Activated CD4-positive, alpha-beta T cell treated with anti-CD3 and anti-CD28 coated beads, Interleukin-2, amount 50 U/mL, for 24 hours (primary cell): ENCODE measurements at places on chromosomes 2 and 18.

GRCh38 chr2:43292851-43293743 lies 66.7 kb upstream of the ZFP36L2 start:
- DNase-seq, result no peak

- no peak for DNase-seq
These were observed at the start of gene ERMN for GRCh38 chr2:157325786-157326185. Gene ERMN, minus strand, starts transcription at chr2:157325824. Its CDS starts 182 bp downstream, at chr2:157325642.

GRCh38 chr2:137670111-137670510 lies 294.2 kb upstream of the HNMT start:
- DNase-seq, result no peak

DNA sequence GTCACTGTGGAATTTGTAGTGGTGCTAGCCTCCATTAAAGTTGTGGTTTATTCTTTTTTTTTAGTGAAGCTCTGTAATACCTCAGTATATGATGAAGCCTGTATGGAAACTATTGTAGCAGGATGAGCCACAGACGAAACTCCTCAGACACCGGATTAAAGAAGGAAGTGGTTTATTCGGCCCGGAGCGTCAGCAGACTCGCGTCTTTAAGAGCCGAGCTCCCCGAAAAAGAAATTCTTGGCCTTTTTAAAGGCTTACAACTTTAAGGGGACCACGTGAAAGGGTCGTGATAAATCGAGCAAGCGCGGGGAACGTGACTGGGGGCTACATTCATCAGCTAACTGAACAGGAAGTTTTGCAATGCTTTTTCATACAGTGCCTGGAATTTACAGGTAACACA lies 8.1 kb upstream of the CCL20 start:
- DNase-seq, result no peak

DNA sequence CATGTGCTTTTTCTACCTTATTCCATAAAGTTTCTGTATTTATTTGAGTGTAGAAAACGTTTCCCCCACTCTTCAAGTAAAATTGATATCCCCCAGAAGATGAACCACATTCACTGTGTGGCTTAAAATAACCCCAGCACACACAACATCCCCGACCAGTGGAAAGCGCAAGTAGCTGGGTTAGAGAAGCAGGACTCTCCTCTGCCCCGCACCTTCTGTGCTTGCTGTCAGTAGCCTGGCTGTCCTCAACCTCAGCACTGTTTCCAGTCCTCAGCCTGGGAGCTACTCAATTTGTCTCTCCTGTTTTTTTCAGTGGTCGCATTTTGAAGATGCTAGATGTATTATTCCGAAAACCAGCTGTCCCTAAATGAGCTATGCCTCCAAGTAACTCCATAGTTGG lies 18.0 kb upstream of the ST8SIA3 start:
- no peak for DNase-seq

GRCh38 chr18:60452421-60452820 lies 79.8 kb upstream of the MC4R start:
- DNase-seq, result no peak

- no peak for DNase-seq
These were observed 24.7 kb upstream of the NRP2 start for GRCh38 chr2:205657579-205657978.

GRCh38 chr18:21904856-21905255 lies 164.3 kb downstream of the MIB1 start:
- DNase-seq, result no peak

- DNase-seq, result no peak
These were observed 971.3 kb upstream of the FAM98A start for GRCh38 chr2:34570266-34570872.

DNA sequence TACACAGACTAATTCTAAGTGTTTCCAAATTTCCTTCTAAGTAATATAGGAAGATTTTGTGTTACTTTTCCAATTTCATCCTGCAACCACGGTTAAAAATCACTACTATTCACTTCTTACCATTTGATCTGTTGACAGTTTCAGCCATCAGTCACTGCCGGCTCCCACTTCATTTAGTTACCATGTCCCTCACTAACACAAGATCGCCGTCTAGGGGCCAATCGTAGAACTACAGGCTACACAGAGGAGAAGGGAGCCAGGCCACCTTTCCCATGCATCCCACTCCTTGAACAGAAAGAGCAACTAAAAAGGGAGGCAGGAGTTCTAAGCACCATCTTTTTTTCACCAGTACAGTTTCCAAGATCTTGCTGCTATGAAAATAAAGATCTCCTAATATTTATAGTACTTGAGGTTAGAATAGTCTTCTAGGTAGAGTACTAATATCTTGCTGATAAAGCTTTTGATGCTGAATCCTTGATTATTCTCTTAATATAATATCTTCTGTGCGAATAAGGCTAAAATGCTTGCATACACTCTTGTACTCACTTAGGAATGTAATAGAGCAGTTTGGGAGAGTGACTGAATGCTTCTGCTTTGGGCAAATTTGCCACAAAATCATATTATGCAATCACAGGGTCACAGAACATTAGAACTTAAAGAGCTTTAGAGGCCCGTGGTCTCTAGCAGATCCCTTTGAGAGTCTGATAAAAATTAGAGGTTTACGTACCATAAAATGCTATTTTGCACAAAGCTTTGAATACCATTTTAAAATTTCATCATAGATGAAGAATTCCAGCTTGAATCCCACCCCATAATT lies 39.5 kb upstream of the CYP1B1 start:
- DNase-seq, result peak; percentile 72

DNA sequence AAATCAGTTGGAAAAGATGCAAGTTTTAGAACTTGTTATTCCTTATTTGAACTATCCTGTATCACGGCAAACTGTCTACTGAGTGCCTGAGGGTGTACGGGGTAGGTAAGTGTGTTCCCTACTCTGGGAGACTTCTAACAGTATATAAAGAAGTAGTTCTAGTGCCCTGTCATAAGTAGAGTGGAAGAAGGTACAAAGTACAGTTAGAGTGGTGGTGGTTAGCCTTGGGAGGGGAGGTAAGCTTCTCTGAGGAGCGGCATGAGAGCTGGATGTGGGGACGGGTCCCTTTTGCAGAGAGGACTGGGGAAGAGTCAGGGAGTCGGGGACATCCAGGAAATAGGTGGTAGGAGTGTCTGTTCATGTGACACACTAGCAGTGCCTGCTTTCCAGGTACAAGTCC lies 48.5 kb downstream of the DGKD start:
- DNase-seq, result no peak

- DNase-seq, result no peak
These were observed 174.9 kb downstream of the AGAP1 start for GRCh38 chr2:235668782-235669181.

GRCh38 chr18:48814490-48815178 lies 136.1 kb downstream of the SMAD7 start:
- DNase-seq, result no peak

DNA sequence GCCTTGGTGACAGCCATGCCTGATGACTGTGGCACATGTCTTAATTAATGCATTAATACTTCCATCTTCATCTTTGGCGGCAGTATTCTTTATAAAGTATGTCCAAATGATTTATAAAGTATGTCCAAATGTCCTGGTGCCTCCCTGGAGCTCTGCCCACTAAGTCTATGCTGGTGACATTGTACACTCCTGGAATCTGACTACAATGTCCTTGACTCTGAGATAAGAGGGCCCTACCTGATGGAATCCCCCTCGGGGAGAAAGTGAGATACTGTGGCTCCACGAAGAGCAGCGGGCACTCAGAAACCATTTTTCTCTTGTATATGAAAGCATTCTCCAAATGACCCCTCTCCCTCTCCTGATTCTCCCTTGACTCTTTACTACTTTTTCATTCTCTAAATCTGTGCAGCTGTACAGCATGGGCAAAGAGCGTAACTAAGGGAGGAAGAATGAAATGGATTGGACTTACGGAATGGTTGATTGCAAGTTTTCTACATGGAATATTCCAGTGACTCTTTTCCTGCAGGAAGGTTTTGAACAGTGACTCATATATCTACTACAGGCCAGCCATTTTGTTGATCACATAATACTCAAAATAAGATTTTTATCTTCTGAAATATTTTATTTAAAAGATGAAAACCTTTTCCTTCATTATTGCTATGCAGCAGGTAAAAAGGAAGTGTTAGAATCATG lies 17.3 kb downstream of the RAB12 start:
- no peak for DNase-seq

DNA sequence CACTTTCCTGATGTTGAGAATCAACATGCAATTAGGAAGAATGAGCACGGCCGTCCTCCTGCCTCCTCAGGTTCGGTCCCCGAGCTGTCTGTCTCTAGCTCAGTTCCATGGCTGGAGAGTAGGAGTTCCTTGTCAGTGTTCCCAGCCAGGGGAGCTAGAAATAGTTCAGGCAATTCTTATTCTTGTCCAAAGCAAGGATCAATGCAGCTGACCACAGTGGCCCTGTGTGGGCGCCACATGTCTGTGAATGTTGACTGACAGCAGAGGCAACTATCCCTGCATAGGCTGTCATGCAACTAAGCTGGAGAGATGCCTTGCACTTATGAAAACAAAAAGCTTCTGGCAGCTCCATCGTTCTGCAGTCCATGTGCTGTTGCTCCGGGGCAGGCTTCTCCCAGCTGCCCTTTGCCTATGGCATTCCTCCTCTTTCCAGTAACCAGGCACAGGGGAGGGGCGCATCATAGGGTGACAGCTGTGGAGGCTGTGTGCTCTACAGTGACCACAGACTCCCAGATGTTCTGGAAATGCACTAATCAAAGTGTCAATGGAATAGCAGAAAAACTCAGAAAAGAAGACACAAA lies 58.7 kb downstream of the PDCL3 start:
- no peak for DNase-seq

DNA sequence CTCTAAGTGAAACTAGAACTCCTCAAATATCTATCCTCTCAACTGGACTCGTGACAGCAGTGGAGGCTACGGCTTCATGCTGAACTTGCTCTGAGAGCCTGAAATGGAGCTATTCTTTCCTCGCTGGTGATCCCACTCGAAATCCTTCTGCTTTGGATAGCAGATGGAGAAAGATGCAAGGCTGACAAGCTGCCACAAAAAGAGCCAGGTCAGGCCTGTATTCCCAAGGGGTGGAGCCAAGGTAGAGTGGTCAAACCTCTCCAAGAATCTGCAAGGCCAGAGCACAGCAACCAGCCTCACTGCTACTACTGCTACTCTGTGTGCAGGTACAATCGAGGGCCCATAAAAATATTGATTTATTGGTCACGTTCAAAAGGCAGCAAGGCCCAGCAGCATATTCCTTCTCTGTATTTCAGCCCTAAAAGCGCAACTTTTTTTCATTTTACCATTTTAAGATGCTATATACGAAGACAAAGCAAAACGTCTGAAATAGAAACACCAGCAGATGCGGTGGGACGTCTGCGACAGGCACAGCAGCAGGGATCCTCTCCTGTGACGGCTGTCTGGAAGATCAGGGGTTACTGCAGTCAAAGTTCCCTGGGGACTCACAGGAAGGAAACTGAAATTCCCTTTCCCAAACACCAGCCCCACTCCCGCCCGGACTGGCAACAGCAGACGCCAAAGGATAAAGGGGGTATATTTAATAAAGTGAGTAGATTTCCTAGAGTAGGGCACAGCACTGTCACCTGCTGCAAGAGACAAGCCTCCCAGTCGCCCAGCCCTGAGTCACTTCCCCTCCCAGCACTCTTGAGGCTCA lies 2.4 kb downstream of the SPRED2 start:
- DNase-seq, result no peak

- no peak for DNase-seq
These were observed 6.2 kb downstream of the PRKD3 start for GRCh38 chr2:37318401-37318800.

- DNase-seq, result no peak
These were observed 77.5 kb downstream of the POLR1A start for GRCh38 chr2:86027922-86028765.

DNA sequence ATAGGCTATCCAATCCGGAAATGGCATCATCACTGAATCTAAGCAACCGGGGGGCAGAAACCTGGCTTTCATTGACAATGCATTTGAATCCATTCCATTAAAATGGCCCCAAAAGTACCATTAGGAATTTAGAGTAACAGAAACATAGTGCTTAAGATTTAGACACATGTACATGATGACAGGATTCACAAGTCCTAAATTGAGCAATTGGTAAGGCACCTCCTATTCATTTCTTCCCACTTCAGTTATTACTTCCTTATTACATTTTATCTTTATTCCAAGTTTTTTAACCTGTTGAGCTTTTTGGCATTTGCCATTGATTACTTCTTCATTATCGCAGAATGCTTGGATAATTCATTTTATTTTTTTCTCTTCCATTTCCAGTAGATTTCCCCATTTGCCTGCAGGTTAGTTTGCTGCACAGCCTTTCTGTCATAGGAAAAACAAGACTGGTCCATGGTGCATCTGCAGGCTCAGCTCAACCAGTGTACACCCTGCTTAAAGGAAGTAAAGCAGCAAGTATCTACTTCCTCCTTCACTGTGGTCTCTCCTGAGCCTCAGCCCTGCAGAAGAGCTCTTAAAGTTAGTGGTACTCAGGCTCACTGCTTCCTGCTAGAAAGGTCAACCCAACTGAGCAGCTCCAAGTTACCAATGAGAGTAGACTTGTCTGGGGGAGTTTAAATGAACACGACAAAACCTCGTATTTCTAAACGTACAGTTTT lies 89.2 kb downstream of the DOCK10 start:
- no peak for DNase-seq

- no peak for DNase-seq
These were observed 123.0 kb downstream of the MTX2 start for GRCh38 chr2:176392249-176392648.

DNA sequence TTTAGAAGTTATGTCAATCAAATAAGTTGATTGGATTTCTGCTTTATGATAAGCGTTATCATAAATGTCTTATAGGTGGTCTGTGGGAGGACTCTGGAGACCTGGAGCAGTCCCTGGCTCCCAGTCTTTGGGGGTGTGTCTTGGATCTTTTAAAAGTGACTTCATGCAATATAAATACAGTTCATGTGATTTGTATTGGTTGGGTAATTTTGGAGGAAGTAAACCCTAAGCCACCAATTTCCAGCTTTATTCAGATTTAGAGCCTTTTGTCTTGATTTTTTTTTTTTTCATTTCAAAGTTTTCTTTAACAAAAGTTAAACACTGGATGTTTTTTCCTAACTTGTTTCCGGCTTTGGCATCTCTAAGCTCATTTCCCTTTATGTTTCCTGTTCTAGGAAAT lies 68.8 kb downstream of the MAP4K4 start:
- DNase-seq, result no peak

DNA sequence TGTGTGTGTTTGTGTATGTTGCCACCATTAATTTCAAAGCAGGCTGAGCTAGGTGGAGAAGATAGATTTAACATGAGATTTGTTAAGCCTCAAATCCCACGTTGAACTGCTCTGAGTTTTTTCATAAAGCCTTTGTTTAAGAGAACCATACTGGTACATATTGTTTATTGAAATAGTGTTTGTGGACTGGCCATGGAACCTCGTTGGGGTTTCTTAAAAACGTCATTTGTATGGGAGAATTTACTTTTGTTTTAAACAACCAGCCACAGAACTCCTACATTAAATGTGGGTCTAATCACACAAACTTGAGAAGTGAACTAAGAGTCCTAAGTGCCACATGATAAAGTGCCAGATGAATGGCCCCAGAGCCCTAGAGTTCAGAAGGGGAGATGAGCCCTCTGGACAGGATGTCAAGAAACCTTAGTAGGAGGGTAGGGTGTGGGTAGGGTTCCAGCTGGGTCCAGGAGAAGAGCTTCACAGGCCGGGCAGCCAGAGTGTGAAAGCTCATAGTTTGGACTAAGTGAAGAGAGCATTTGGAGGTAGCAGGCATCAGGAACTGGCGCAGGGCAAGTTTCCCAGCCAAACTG lies 120.6 kb upstream of the EML6 start:
- no peak for DNase-seq
